ENCODE measurements at places on chromosomes 16 and 17. TPM values are rescaled to one million over a fixed set of nuclear protein-coding genes. Genes with fewer than 3 reads are reported as not detected.

GRCh38 chr17:57636985-57637665 lies 108.0 kb downstream of the CCDC182 start:
- DNase-seq: no peak

DNA sequence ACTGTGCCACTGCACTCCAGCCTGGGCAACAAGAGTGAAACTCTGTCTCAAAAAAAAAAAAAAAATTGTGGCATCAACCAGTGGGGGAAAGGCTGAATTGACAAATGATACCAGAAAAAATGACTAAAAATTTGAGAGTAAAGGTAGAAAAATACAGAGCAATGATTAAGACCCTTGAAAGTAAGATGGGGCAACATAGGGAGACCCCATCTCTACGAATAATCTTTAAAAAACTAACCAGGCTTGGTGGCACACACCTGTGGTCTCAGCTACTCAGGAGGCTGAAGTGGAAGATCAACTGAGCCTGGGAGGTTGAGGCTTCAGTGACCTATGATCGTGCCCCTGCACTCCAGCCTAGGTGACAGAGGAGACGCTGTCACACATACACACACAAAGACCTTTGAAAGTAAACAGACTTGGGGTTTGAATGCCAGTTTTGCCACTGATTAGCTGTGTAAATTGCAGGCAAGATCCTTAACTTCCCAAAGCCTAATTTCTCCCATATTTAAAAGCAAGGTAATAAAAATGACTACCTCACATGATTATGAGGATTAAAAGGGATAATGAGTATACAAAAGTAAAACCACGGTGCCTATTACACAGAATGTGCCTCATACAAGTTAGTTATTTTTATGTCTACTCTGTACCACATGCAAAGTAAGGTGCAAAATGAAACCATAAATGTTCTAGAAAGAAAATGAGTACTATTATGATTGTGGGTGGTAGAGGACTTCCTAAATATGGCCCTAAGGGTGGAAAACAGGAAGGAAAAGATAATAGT lies 21.7 kb upstream of the PAFAH1B1 start:
- no peak for DNase-seq

DNA sequence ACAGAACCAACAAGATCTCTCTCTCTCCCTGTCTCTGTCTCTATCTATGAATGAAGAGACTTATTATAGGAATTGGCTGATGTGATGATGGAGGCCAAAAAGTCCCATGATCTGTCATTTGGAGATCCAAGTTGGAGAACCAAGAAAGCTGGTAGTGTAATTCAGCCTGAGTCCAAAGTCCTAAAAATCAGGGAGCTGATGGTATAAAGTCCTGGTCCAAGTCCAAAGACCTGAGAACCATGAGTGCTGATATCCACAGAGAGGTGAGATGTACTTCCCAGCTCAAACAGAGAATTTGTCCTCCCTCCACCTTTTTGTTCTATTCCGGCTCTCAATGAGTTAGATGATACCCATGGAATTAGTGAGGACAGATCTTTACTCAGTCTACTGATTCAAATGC lies 15.4 kb upstream of the TMIGD1 start:
- no peak for DNase-seq

GRCh38 chr16:22005746-22006145 lies 2.2 kb upstream of the MOSMO start:
- DNase-seq: no peak

- DNase-seq: peak; percentile 83
These were observed 9.8 kb upstream of the MED11 start for GRCh38 chr17:4721203-4722135.

DNA sequence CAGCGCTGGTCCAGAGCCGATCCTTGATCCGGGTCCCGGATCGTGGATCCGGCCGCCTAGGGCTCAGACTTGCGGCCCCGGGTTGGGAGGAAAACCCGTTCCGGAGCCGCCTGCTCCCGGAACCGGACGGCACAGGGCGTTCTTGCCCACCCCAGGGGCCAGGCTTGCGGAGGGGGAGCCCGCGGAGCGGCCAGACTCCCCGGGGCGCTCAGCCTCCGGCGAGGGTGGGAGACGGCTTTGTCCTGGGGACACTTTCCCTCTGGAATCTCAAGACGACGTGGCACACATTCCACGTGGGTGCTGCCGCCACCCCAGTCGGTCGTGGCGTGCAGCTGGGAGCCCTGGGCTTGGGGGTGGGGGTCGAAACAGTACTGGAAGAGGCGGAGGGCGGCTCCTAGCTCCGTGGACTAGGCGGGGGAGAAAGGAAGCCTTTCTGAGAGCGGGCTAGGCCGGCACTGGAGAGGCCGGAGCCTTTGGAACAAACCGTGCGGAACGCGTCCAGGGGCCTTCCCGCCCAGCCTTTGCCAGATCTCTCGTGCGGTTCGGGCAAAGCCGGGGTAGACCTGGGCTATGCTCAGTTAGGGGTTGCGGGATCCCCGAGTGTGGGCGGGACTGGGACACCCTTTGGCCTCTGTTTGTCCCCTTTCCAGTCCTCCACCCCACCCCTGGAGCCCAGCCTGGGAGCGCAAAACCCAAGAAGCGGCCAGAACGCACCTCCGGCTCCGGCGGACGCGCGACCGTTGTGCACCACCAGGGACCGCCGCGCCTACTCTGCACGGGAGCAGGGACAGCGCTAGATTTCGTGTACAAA lies 26.5 kb downstream of the SREBF1 start:
- peak; percentile 71 for DNase-seq

DNA sequence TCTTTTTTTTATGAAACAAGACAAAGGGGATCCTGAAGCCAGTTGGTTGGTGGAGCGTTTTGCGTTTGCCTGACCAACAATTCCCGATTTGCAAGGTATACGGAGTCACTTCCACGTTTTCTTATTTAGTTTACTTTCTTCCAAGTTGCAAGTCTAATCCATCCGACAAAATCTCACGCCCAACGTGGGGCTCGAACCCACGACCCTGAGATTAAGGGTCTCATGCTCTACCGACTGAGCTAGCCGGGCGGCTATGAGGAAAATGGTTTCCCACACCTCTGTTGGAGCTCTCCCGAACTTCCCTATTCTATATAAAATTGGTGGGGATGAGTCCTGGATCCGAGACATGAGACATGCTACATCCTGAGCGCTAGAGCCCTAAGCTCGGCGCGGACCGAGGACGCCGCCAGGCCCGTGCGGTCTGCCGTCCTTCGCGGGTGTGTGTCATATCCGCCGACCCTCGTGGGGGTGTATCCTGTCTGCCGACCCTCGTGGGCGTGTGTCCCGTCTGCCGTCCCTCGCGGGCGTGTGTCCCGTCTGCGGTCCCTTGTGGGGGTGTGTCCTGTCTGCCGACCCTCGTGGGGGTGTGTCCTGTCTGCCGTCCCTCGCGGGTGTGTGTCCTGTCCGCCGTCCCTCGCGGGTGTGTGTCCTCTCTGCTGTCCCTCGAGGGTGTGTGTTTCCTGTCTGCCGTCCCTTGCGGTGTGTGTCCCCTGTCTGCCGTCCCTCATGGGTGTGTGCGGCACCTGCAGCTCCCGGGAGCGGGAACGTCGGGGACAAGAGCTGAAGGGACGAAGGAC lies 22.6 kb downstream of the ZNF213 start:
- DNase-seq: peak; percentile 80

GRCh38 chr17:14593956-14594355 lies 293.1 kb downstream of the HS3ST3B1 start:
- no peak for DNase-seq

DNA sequence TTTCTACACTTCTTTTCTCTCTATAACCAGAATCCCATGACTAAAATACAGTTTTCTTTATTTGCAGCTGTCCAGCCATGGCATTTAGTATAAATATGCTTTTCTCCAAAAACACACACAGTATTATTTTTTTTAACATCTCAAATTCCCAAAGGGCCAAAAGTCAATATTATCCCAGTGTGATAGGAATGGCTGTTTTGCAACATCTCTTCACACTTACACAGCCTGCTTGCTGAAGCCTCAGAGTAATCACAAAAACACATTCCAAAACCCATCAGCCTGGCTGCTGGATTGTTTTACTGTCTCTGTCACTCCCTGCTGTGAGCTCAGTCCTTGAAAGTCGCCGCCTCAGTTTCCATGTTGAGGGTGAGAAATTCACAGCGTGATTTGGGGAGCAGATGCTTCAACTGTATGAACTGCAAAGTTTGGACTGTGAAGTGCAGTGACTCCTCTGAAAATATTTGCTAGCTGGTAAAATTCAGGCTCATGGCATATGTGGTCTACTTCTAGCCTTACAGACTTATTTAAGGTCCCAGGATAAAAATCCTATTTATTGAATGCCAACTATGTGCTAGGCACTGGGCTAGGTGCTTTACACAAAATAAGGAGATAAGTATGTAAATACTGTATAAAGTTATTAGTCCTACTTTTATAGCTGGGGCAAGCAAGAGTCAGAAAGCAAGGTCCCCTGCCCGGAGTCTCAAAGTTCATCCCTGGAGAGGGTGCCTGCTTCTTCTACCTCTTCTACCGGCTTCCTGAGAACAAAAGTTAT lies 116.5 kb downstream of the SOCS1 start:
- DNase-seq: no peak

DNA sequence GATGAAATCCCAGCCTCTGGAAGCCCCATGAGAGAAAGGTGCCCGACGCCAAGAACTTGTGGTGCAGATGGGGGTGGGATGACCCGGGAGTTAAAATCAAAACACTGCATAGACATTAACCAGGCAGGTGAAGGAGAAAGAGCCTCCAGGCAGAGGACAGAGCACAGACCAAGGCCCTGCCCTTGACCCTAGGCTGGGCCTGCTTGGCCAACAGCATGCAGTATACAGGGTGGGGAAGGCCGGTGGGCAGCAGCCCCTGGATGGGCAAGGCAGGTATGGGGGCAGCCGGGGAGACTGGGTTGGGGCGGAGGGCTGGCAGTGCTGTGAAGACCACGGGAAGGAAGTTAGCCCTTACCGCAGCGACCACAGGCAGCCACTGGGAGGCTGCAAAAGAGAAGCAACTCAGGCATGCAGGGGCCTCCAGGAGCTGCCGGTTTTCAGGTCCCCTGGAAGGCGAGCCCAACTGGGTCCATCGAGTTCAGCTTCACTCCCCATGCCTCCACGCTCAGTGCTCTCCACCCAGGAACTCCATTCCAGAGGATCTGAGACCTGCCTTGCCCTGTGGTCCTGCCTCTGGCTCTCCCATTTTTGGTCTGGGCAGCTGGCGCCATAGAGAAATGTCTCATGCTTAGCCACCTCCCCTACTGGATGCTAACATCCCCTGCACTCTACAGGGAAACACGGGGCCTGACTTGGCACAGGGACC lies 81.2 kb downstream of the C16orf95 start:
- no peak for DNase-seq

GRCh38 chr16:77331043-77331442 lies 103.8 kb downstream of the ADAMTS18 start:
- no peak for DNase-seq

DNA sequence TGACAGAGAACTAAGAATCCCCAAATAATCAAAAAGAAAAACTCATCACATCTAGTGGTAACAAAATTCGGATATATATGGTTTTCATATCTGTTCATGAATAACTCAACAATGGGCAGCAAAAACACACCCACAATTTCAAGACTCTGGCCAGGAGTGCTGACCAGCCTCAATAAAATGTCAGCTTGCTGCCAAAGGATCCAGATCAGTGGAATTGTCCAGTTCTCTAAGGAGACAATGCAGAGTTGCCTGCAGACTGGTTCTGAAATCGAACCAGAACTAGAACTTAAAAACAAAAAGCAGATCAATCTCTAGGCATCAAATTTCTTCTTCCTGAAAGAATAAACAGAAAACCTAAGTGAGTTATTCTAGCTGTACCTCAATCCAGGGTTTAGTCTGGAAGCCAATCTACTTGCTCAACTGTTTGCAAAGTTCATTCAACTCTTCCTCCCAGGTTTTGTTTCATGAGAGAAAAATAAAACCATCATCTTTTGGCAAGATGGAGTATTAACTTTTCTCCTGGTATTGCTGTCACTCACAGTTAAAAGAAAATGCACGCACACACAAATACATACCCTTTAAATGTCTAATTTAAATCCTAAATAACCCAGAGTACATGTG lies 61.0 kb downstream of the CFDP1 start:
- DNase-seq: no peak

DNA sequence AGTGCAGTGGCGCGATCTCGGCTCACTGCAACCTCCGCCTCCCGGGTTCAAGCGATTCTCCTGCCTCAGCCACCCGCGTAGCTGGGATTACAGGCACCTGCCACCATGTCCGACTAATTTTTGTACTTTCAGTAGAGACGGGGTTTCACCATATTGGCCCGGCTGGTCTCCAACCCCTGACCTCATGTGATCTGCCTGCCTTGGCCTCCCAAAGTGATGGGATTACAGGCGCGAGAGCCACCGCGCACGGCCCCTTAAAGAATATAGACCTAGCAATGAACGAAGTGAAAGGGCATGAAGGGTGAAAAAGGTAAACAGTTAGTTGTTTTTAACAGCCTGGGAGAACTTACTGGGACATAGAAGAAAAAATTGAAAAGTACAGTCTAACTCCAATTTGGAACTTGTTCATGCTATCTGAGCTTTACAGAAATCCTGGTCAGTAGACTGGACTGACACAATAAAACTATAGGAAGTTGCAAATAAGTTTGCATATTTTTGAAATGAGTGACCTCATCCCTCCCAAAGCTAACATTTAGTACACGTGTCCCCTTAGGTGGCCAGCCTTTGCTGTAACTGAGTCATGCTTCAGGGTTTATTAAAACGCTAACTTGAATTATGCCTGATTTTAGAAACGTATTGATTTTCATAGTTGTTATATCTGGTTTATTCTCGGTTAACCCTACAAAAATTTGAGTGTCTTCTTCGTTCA lies 1.8 kb downstream of the COG1 start:
- DNase-seq: no peak

DNA sequence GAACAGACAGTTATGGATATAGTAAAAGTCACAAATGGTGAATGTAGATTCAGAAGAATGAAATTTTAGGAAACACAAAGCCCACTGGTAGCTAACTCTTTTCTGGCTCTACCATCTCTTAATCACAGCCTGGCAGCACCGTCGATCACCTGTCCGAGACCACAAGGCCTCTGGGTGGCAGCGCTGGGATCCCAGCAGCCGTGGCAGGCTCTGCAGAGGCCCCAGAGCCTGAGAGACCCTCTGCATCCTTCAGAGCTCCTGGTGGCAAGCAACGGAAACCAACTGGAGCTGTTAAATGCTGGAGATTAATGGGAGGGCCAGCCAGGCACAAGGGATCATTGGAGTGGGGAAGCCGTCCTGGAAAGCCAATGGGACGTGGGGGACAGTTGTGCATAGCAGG lies 26.3 kb downstream of the LAT start:
- DNase-seq: no peak

GRCh38 chr16:83990492-83990891 lies 22.4 kb downstream of the NECAB2 start:
- DNase-seq: no peak

DNA sequence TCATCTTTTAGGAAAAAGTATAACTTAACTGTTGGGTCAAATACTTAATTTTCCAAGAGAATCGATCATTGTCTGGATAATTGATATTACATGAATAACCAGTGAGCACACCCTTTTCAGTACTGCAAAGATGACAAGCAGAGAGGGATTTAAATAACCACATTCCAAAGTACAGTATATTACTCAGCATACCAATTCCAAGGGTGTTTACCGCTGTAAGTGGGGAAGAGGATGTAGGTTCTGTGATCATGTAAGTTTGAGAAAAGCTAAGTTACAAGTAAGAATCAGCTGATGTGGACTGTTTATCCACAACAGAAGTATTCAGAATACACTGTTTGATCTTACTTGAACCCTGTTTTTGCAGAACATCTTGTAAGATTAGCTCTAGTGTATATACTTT lies 6.1 kb downstream of the GDE1 start:
- no peak for DNase-seq

PERCC1 gene
- total RNA-seq: not detected

KRTAP9-4 gene
- not detected for total RNA-seq

GOSR2 gene
- total RNA-seq: 66.5 TPM

C16orf87 gene
- 8.2 TPM for total RNA-seq

FOXF1 gene
- total RNA-seq: 46.4 TPM

HSPB9 gene
- not detected for total RNA-seq

MEOX1 gene
- total RNA-seq: 1.5 TPM

RCVRN gene
- 0.17 TPM for total RNA-seq

TP53TG3B gene
- total RNA-seq: not detected

TOM1L1 gene
- 33.6 TPM for total RNA-seq
